Spinal cord (tissue), 10 donors: ENCODE measurements at places on chromosomes 1 and 21. TPM values are rescaled to one million over a fixed set of nuclear protein-coding genes. Genes with fewer than 3 reads are reported as not detected.

S100A2 gene
- 1.2 TPM for total RNA-seq

TMIGD3 gene
- 2.4 TPM for total RNA-seq

SHCBP1L gene
- 0.28 TPM for total RNA-seq

C1orf115 gene
- 10.1 TPM for total RNA-seq

SYT6 gene
- total RNA-seq = 12.4 TPM

C1orf141 gene
- total RNA-seq = 0.33 TPM

RNU1-2 gene
- total RNA-seq = 4,182 TPM

FAM72D gene
- total RNA-seq = 0.94 TPM

ACTA1 gene
- 1.5 TPM for total RNA-seq

RGS13 gene
- 0.10 TPM for total RNA-seq

CTSE gene
- 0.20 TPM for total RNA-seq

DMBX1 gene
- 0.10 TPM for total RNA-seq

SMPDL3B gene
- total RNA-seq = 2.5 TPM

SH3GLB1 gene
- 89.4 TPM for total RNA-seq

SELP gene
- 6.4 TPM for total RNA-seq

ICOSLG gene
- 0.59 TPM for total RNA-seq

NPHS2 gene
- not detected for total RNA-seq

IL22RA1 gene
- total RNA-seq = 0.06 TPM

AGL gene
- total RNA-seq = 42.1 TPM

SH2D1B gene
- 0.17 TPM for total RNA-seq
